Activated CD8-positive, alpha-beta memory T cell treated with anti-CD3 and anti-CD28 coated beads, Interleukin-2, amount 10 ng/mL, durations not matched to agents 7 days and 5 days (primary cell): ENCODE measurements at places on chromosomes 2 and 18. TPM values are rescaled to one million over a fixed set of nuclear protein-coding genes. Genes with fewer than 3 reads are reported as not detected.

DNA sequence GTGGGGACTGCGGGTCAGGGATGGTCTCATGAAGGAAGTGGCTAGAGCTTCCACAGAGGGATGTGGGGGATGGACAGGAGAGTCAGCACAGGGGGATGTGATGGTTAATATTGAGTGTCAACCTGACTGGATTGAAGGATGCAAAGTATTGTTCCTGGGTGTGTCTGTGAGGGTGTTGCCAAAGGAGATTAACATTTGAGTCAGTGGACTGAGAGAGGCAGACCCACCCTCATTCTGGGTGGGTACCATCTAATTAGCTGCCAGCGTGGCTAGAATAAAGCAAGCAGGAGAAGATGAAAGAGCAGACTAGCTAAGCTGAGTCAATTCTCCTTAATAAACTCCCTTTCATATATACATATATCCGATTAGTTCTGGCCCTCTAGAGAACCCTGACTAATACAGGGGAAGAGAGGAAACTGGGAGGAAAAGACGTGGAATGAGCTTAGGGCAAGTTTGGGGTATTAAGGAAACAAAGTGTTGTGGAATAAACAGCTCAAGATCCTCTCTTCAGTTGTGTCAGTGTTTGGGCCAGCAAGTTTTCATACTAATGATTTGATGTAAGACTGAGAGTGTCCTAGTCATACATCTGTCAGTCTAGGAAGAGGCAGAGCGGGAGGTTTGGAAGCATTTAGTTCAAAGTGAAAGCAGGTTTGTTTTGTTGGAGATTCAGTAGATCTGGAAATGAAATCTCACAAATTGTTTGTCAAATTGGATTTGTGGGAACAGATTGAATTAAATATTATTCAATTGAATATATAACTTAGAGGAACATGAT lies 135.2 kb upstream of the NT5C1B start:
- no peaks in the 10 kb centered on the region for H3K4me1 ChIP-seq
- no peak for DNase-seq
- no peak overlapping the region for H3K27ac ChIP-seq
- H3K4me3 ChIP-seq = no peak overlapping the region

GRCh38 chr2:30958918-30959265 lies 151.6 kb upstream of the CAPN13 start:
- no peak for DNase-seq
- no peaks in the 10 kb centered on the region for H3K4me1 ChIP-seq
- peaks cover under 1% of the 10 kb centered on the region for H3K27me3 ChIP-seq

DNA sequence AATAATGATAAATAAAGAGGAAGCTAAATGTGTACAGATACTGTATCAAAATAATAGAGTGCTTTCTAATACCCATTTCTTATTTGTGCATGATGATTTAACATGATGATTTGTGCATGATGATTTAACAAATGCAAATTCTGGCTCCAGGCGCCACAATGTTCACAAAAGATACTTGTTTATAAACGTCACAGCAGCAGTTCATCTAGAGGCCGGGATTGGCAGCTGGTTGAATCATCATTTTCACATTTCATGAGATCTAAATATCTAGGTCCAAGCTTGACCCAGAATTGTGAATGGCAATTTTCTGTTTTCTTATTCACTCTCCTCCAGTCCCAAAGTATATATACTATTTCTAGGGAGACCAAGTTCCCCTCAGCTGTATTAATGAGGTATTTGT lies 322.0 kb downstream of the SUCLG1 start:
- no peaks in the 10 kb centered on the region for H3K4me1 ChIP-seq
- no peak overlapping the region for H3K27ac ChIP-seq
- no peak for DNase-seq
- no peaks in the 10 kb centered on the region for H3K36me3 ChIP-seq
- no peak overlapping the region for H3K4me3 ChIP-seq

DNA sequence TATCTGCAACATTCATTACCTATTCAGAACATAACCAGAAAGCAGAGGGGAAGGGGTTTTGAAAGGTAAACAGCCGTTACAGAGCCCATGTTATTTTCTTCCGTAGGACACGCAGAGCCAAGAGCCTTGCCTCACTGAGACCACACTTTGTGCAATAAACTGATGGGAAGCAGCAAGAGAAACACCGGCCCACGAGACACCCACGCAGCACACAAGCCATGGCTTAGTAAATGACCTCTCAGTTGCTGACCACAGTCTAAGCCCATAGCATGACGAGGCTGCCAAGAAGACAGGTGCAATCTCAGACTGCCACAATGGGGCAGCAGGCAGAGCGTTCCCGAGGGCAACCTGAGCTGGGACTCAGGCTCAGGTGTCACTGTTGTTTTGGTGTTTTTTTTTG lies 59.6 kb downstream of the CABYR start:
- H3K36me3 ChIP-seq = no peaks in the 10 kb centered on the region
- no peak overlapping the region for H3K27ac ChIP-seq
- no peaks in the 10 kb centered on the region for H3K4me1 ChIP-seq
- H3K27me3 ChIP-seq = peaks cover 23% of the 10 kb centered on the region
- DNase-seq = no peak
- no peak overlapping the region for H3K4me3 ChIP-seq

DNA sequence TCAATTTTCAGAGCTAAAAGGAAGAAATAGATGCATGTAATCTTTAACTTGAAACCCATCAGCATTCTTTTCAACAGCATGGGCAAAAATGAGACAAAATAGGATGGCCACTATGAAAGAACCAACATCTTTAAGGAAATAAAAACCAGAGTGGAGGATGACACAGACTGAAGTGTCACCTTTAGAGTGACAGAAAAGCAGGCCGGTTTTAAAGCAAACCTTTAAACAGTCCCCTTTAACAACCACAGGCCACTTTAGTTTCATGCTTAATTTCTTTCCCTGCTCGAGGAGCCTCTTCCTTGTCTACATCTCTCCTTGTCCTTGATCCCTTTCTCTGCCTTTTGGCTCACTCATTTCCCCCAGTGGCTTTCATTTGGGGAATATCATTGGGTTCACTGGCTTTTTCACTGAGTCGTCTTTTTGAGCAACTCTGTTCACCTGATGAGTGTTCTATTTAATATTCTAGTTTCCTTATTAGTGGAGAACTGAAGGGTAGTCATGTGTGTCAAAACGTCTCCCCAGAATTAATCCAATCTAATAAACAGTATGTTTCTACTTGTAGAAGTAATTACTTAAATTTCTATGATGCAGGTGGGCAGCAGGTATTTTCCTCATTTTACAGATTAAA lies 72.5 kb downstream of the DOCK10 start:
- H3K4me3 ChIP-seq = no peak overlapping the region
- no peak for DNase-seq
- peaks cover 53% of the 10 kb centered on the region for H3K4me1 ChIP-seq
- H3K27me3 ChIP-seq = no peaks in the 10 kb centered on the region
- H3K36me3 ChIP-seq = peaks cover 18% of the 10 kb centered on the region
- peak overlapping the region; percentile 69 for H3K27ac ChIP-seq

DNA sequence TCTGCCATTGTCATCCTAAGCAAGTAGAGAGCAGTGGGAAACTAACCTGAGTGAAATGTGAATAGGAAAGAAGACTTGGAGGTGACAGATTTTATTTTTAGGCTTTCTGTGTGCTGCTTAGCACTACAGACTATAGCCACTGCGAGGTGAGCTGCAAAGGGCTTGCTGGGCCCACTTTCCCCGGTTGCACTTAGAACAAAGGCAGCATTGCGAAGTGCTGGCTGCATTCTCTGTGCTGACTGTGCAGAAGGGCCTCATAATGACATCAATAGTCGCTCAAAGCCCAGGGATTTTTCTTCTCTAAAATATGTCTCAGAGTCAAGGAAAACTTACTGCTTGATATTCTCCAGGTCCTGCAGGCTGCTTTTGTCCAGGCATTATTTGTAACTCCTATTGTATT lies 592.1 kb downstream of the TDRD15 start:
- H3K36me3 ChIP-seq = no peaks in the 10 kb centered on the region
- H3K27ac ChIP-seq = no peak overlapping the region
- no peaks in the 10 kb centered on the region for H3K4me1 ChIP-seq
- H3K4me3 ChIP-seq = no peak overlapping the region

DNA sequence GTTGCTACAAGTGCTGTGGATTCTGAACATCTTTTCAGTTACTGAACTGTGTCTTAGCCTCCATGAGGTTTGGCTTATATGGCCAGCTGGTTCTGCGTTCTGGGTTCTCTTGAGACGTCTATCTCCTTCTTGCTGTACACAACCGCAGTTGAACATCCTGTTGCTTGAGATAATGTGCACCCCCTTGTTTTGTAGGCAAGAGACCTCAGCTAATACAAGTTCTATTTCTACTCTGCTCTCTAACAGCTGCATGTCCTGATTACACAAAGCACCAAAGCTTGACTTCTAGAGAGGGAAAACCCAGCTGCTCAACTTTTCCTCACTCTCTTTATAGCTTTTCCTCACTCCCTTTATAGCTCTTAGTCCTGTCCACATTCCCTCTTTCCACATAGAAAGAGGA lies 176.0 kb downstream of the LTBP1 start:
- no peak overlapping the region for H3K4me3 ChIP-seq
- H3K36me3 ChIP-seq = no peaks in the 10 kb centered on the region
- DNase-seq = no peak
- no peaks in the 10 kb centered on the region for H3K4me1 ChIP-seq

DNA sequence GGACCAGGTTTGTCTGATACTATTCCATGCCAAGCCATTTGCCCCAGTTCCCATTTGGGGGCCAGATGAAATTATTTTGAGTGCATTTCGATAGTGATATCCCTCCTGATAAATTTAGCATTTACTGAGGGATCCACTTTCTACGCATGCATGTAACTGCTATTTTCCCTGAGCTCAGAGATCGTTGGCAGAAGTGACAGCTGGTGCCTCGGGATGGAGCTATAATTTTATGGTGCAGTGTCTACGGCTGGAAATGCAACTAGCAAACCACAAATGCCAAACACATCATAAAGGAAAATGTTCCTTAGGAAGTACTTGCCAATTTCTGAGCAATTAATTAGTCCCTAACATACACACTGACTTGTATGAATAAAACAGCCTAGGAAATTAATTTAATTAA lies 254.8 kb downstream of the SLC8A1 start:
- H3K36me3 ChIP-seq = no peaks in the 10 kb centered on the region
- no peak overlapping the region for H3K4me3 ChIP-seq
- H3K27me3 ChIP-seq = no peaks in the 10 kb centered on the region
- no peak for DNase-seq

DNA sequence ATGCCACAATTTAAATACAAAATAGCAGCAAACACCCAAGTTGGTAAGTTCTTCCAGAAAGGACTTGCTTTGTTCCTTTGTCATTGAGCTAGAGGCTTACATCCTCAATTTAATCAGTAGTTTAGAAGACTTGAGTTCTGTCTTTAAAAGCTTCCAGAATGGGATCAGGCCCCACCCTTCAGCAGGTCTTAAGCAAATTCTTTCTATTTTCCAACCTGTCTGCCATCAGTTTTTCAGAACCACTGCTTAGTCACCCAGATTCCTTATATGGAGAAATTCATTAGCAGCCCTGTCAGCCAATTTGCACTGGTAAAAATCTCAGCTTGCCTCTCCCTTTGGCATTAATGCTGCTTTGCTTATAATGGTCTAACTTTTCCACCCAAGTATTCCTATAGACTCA lies 263.6 kb upstream of the HNMT start:
- no peak for DNase-seq
- no peak overlapping the region for H3K27ac ChIP-seq
- no peaks in the 10 kb centered on the region for H3K27me3 ChIP-seq

DNA sequence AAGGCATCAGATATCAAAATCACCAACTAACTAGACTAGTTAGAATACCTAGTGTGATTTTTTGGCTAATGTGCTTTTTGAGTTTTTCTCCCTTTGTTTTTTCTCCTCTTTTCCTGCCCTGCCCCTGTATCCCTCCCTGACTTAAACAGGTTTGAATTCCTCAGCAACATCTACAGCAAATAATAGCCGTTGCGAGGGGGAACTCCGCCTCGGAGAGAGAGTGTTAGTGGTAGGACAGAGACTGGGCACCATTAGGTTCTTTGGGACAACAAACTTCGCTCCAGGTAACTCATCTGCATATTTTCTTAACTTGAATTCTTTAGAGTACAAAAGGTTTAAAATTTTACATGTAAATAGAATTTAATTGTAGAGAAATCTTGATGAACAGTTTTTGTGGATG lies 45.0 kb downstream of the CLIP4 start:
- H3K27ac ChIP-seq = no peak overlapping the region
- H3K27me3 ChIP-seq = no peaks in the 10 kb centered on the region
- no peak for DNase-seq
- H3K36me3 ChIP-seq = peaks cover 31% of the 10 kb centered on the region
- peaks cover 4% of the 10 kb centered on the region for H3K4me1 ChIP-seq

DNA sequence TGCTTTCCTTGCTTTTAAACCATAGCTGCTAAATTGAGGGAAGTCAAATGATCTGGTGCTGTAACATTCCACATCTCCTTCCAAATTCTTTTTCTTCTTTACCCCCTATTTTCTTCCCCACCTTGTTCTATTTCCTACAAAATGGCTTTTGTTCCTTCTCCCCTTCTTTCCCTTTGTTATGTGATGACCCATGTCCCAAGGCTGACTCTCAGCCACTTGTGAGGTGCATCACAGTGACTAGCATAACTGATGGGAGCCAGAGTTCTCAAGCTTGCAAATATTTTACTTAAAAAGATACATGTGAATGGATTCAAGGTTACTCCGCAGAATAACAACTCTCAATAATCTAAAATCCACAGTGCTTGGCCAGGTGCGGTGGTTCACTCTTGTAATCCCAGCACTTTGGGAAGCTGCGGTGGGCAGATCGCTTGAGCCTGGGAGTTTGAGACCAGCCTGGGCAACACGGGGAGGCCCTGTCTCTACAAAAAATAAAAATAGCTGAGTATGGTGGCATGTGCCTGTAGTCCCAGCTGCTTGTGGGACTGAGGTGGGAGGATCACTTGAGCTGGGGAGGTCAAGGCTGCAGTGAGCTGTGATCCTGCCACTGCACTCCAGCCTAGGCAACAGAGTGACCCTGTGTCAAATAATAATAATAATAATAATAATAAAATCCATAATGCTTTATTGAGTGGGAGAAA lies 100.1 kb upstream of the CERS6 start:
- no peak overlapping the region for H3K4me3 ChIP-seq
- H3K4me1 ChIP-seq = peaks cover 12% of the 10 kb centered on the region
- H3K36me3 ChIP-seq = peaks cover 2% of the 10 kb centered on the region
- H3K27ac ChIP-seq = no peak overlapping the region
- peaks cover 2% of the 10 kb centered on the region for H3K27me3 ChIP-seq
- DNase-seq = no peak

GRCh38 chr18:60202708-60203107 lies 169.9 kb downstream of the MC4R start:
- peaks cover 1% of the 10 kb centered on the region for H3K4me1 ChIP-seq
- H3K27ac ChIP-seq = no peak overlapping the region
- no peaks in the 10 kb centered on the region for H3K27me3 ChIP-seq
- H3K36me3 ChIP-seq = no peaks in the 10 kb centered on the region
- no peak for DNase-seq
- no peak overlapping the region for H3K4me3 ChIP-seq

GRCh38 chr18:80029690-80030089 lies 4.5 kb upstream of the RBFA start:
- H3K27ac ChIP-seq = no peak overlapping the region
- peaks cover 12% of the 10 kb centered on the region for H3K4me1 ChIP-seq
- no peaks in the 10 kb centered on the region for H3K27me3 ChIP-seq
- DNase-seq = no peak

Gene LOXL3
- total RNA-seq = 1.8 TPM
